ENCODE measurements at places on chromosomes 7 and 10.

GRCh38 chr7:50119815-50120637, 27.0 kb upstream of the ZPBP start:
- DNase-seq = peak; percentile 7

GRCh38 chr7:24108906-24109376, 175.0 kb upstream of the NPY start:
- DNase-seq = no peak

DNA sequence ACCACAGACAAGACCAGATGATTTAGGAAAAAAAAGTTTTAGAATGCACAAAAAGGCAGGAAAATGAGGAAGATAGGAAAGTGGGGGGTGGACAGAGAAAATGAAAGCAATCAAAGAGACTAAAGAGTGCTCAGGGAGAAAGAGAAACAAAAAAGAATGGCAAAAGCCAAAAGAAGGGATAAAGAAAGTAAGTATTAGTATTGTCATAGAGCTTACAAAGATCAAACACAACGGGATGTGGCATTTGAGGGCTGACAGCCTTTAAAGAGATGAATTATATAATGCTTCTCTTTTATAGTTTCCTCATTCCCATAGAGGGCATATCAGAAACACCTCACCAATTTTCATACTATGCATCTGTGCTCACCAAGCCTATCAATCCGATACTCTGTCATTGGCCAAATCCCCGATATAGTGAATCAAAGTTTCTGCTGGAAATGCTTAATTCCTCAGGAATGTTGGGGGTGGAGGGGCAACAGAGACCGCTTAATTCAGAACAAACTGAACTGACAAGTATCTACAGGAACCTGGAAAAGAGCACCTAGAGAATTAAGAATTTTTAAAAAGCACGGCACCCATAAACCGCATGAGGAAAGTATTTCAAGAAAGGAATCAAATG, 2.7 kb downstream of the COG5 start:
- no peak for DNase-seq

GRCh38 chr10:6530211-6530840, 49.8 kb downstream of the PRKCQ start:
- DNase-seq = peak; percentile 57

DNA sequence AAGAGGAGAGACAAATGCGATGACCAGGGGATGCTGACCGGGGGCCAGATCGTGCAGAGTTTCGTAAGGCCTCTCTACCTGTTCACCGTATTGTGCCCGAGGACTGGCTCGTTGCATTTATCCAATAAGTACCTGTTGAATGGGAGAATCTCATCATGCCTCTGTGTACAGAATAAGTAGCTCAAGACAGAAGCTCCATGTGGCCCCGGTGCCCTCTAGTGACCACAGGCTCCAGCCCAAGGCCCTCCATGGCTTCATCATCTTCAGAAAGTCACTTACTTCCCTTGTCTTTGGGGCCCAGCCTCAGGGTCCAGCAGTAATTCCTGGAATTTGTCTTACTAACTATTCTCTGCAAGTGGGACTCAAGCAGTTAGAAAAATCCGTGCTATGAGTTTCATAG, 151.0 kb downstream of the CHN2 start:
- DNase-seq = peak; percentile 9

- DNase-seq = peak; percentile 41
These were observed at the start of gene RNLS for GRCh38 chr10:88582806-88583583. Gene RNLS, minus strand, starts transcription at chr10:88583318.

GRCh38 chr10:132264966-132265889, 42.5 kb downstream of the STK32C start:
- no peak for DNase-seq

DNA sequence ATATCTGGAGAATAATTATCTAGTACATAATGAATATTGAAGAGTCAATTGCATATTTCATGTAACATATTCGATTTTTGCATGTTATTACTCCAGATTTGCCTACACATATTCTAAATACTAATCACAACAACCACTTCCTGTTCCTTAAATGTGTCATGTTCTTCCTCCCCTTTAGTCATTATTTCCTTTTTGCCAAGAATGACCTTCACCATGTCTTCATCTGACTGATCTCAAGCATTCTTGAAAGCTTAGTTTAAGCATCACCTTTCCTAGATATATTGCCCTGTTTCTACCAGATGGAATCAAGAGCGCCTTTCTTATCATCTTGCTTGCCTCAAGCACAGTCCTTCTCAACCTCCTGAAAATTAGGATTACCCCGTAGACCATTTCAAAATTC, 23.5 kb upstream of the MEOX2 start:
- no peak for DNase-seq
